Left ventricle myocardium inferior (tissue), 1 donor: ENCODE measurements at places on chromosomes 11 and 22. TPM values are rescaled to one million over a fixed set of nuclear protein-coding genes. Genes with fewer than 3 reads are reported as not detected.
A peak's percentile ranks its signal among the peaks of the same experiment; 100 is the strongest.

GRCh38 chr11:96134602-96135001 is 208.4 kb downstream of the MAML2 start:
- H3K4me3 ChIP-seq: no peak overlapping the region
- DNase-seq: no peak
- H3K36me3 ChIP-seq: no peaks in the 10 kb centered on the region
- peaks cover 22% of the 10 kb centered on the region for H3K4me1 ChIP-seq

The GAL3ST1 gene
- 0.16 TPM for total RNA-seq

The TSKU gene
- total RNA-seq: 12.1 TPM

- DNase-seq: no peak
- H3K4me1 ChIP-seq: peaks cover 85% of the 10 kb centered on the region
- H3K27ac ChIP-seq: peak overlapping the region; percentile 47
- peak overlapping the region; percentile 7 for H3K4me3 ChIP-seq
Observed at GRCh38 chr11:76788661-76789442, 5.7 kb downstream of the TSKU start.

- H3K36me3 ChIP-seq: no peaks in the 10 kb centered on the region
- H3K27ac ChIP-seq: no peak overlapping the region
- no peaks in the 10 kb centered on the region for H3K4me1 ChIP-seq
Observed at GRCh38 chr11:61671527-61671926, 8.7 kb upstream of the DAGLA start.

DNA sequence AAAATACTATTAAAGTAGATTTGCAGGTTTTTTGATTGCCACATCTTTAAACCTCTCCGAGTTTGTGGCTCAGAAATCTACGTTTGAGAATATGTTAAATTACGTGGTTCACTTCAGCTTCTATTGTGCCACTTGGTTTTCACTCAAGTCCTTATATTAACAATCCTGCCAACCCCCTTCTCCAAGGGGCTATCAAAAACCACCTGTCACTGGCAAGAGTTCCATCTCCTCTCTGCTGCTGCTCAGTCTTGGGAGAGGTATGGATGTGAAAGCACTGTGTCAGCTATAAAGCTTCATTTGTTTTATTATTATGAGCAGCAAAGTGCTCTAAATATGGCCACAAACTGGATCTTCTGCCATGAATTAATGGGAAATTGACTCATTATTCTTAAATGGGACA is 197.5 kb upstream of the NARS2 start:
- no peak for DNase-seq
- peaks cover 9% of the 10 kb centered on the region for H3K4me1 ChIP-seq
- no peak overlapping the region for H3K27ac ChIP-seq
- no peak overlapping the region for H3K4me3 ChIP-seq
- H3K27me3 ChIP-seq: no peaks in the 10 kb centered on the region
